T-helper 2 cell treated with Interferon-gamma antibody and Interleukin-4, amounts not matched to agents 5 μg/mL and 100 μg/mL, for 36 hours (primary cell): ENCODE measurements at places on chromosomes 4 and X.

GRCh38 chrX:12974305-12974795 is 560 bp upstream of the TMSB4X start:
- peak; percentile 50 for DNase-seq

DNA sequence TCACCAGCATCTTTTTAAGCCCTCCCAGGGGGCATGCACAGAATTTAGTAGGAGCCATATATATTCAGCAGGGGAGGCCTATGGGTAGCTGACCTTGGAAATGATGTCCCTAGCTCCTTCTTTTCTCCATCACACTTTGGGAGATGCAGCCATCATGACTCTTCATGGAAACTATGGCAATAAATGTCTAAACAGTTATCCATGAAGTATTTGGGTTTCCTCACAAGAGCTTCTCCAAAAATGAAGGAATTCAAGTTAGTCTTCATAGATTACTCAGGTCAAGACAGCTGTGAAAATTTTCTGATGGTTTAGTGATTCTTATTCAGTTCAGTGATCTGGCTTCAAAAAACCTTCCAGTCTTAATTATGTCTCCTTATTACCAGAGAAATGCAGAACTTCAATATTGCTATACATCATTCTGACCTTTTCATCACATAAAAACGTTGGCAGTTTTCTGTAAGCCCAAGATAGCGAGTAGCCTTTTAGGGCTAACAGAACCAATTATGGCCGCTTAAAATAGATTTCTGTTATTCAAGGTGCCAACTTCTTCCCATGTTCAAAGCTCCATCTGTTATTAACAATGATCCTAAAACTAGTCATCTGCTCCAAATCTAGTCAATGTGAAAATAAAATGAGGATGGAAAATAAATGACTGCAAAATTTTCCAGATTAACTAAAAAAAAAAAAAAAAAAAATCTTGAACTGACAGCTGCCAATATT is 52.5 kb downstream of the TMEM156 start:
- DNase-seq = no peak

DNA sequence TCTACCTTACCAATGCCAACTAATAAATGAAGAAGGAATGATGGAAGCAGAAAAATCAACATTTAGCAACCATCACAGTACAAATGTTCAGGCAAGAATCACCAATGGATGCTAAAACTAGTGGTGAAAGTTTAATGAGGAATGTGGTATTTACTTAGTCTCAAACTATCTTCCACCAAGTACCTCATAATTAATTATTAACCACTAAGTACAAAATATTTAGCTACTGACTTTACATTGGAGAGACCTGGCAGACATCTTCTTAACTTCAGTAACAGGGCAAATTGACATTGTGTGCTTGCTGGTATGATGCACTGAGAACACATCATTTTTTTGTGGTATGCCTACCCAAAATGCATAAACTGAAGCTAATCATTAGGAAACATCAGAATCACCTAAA is 82.4 kb downstream of the DLG3 start:
- DNase-seq = no peak

- DNase-seq = no peak
These were observed 36.3 kb downstream of the BCLAF3 start for GRCh38 chrX:19954335-19955096.

DNA sequence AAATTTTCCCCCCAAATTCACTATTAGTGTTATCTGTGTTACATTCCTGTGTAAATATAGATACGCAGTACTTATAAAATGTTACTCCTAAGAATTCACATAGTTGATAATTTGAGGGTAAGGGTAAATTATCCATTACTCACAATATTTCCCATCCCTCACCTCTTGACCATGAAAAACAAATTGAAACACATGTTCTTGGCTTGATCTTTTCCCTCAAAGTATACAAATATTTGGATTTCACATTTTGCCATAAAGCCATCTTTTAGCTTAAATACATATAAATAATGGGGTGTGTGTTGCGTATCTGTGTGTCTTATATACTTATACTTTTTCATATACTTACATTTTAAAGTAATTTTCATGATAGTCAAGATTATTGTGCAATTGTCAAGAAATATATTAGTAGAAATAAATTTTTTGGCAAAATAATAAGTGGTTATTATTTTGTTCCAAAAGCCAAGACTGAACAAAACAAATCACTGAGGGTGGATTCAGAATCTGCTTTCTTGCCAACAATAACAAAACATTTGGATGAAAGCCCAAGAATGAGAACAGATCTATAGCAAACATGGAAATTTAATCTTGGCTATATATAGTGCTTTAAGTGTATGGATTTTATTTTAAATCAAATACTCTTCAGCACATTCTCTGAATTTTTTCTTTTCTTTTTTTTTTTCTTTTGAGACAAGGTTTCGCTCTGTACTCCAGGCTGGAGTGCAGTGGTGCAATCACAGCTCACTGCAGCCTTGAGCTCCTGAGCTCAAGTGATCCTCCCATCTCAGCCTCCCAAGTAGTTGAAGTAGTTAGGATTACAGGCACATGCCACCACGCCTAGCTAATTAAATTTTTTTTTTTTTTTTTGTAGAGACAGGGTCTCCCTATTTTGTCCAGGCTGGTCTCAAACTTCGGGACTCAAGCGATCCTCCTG is 48.5 kb upstream of the PRSS48 start:
- no peak for DNase-seq

DNA sequence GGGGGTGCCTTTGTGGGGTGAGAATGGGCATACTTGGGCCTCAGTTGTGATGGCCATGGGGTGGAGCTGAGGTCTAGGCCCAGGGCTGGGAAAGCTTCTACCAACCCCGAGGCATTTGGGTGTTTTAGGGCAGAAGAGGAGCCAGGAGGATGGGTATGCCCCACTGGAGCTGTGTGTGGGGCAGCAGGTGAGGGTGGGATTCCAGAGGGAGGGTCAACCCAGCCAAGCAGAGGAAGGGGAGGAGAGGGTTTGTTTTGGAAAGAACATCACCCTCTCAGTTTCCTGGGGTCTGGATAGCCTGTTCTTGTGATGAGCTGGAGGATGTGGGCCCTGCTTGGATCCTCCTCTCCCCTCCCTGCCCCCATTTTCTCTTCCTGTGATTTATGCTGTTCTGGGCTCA is 620 bp downstream of the IL9R start:
- no peak for DNase-seq

DNA sequence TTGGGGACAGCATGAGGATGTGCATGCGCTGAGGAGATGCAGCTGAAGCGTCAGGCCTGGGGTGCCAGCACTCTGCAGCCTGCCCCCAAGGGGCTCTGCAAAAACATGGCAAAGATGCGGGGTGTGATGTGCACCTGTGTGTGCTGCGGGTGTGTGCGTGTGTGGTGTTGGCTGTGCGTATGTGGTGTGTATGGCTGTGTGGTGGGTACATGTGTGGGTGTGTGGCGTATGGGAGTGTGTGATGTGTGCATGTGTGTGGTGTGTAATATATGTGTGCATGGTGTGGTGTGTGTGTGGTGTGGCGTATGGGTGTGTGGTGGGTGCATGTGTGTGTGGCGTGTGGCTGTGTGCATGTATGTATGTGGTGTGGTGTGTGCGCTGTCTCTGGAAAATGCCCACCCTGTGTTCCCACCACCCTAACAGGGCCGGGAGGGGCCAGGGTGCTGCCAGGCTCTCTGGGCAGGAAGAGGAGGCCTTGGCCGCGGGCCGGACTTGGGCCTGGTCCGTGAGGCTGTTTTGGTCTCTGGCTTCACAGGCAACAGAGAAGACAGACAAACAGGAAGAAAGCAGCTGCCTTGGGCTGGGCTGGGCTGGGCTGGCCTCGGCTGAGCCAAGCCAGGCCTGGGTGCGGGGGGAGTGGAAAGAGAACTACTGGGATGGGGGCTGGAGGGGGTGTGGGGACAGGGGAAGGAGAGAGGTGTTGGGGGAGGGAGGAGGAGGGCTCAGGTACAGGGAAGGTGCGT is 1.1 kb upstream of the AVPR2 start:
- DNase-seq = no peak

DNA sequence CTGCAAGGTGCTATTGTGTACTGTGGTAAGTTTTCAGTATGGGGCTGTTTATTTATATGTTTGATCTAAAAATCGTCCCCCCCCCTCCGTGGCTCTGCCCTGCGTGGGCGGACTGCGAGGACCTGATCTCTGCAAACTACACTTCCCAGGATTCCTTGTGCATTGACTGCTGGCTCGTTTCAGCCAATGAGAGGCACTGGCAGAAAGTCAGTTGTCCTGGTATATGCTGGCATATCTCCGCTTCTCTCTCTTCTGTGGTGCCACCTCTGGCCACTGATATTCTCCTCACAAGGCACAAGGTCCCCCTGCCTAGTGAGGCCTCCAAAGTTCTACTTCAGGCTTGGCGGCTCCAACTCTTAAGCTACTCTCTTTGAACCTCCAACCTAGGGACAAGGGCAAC is 168.8 kb upstream of the ZFP42 start:
- DNase-seq = no peak

DNA sequence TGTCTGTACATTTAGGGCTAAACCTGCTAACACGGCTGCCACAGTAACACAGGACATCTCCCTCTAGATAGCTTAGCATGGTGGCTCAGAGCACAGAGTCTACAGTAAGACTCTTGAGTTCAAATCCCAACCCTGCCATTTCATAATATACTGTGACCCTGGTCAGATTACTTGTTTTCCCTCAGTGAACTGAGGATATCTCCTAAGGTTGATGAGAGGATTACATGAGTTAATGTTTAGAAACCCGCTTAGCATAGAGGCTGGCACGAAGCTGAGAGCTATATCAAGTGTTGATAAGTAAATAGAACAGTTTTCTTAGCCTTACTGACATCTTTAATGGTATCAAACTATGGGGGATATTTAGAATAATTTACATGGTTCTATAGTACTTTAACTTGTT is 37.2 kb downstream of the CASP3 start:
- no peak for DNase-seq

DNA sequence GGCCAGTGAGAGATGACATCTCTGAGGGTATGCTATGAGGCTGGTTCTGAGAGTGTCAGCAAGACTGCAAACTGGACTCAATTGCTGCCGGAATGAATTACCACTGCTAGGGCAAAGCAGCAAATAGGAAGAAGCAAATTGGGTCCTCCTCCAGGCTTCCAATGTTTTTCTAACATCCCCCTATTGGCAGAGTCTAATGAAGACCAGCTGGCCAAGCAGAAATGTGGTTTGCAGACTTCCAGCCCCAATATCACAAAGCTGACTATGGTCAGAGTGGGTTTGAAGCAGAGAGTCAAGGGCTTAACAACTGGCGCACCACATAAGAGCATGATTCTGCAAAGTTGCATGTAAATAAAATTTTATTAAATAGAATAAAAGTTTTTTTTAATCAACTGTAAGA is 225.4 kb upstream of the GLRA2 start:
- no peak for DNase-seq

- DNase-seq = no peak
These were observed 119.2 kb upstream of the MAB21L2 start for GRCh38 chr4:150462743-150463142.

DNA sequence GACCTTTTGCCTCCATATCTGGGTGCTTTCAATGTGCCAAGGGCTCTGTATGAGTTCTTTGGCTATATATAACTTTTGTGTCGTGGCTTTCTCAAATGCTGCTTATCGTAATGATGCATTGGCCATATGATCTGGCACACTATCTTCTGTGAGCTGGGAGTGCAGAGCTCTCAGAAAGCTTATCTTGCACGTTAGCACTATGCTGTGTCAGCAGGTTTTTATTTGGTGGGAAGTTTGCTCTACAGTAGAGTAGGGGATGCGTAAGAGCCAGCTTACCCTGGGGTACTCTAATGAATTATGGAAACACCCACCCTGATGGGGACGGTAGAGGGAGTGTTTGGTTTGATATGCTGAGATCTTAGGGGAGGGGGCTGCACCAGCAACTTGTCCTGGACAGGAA is 119.6 kb downstream of the FAAH2 start:
- DNase-seq = no peak

GRCh38 chr4:31375936-31376335 is 655.8 kb downstream of the PCDH7 start:
- no peak for DNase-seq

DNA sequence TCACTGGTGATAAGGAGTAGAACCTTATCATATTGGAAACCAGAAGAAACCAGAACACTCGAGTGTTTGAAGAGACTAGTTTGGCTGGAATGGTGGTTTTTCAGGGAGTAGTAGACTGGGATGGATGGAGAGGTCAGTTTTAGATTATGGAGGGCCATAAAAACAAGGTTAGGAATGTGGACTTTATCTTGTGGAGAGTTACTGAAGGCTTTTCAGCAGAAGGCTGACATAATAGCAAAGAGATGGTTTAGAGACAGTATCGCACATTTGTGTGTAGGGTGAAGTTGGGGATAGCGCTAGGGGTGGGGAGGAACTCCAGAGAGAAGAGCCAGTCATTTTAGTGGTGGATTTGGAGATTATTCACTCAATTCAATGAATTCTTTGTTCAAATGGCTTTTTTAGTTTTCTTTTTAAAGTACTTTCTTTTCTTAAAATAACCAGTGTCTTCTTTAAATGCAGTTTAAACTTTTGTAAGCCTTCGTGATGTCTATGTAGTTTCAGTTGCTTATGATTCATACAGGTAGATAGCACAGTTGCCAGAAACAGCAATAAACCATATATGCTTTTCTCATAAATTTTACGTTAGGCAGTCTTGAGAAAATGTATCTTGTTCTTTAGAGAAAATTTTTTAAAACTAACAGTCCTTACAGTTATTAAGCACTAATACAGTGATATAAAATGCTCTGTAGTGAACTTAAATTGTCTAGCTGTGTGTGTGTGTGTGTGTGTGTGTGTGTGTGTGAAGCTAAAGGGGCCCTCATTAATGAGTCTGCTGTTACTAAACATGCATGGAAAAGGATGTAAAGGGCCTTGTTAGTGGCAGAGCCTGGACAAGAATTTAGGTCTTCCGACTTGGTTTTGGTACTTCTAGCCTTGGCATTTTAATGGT is 3.8 kb downstream of the ARHGAP10 start:
- no peak for DNase-seq

DNA sequence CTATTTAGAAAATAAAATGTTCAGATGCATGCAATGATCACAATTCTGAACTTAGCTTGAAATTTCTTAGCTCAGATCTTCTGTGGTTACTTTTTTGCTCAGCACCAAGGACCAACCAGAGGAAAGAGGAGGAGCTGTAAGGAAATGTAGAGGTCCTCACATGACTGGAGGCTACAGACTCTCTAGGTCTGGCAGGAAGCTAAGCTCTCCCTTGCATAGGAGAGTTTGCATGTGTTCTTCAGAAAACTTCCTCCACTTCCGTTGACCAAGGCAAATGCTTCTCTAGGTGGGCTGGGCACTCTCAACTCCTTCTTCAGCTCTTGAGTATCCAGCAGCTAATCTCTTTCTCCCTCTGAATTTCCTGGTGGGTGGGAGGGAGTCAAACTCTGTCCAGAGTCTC is 119.6 kb downstream of the BTC start:
- DNase-seq = no peak

DNA sequence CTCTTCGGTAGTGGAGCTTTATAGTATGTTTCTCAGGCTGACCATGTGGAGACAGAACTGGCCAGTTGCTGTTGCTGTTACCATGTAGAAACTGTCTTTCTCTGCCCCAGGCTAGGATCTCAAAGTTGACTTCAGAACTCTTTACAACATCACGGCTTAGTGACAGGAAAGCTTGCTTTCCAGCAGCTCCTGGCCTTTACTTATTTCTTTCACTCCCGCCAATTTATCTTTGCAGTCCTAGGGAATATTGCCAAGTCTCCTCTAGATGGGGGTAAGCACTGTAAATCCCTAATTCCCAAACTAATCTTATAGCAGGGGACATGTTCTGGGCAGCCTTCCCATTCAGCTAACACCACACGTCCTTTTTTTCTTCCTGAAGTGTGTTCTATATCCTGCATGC is 631.6 kb downstream of the SPRY1 start:
- no peak for DNase-seq
